ENCODE measurements at places on chromosomes 12 and 14. TPM values are rescaled to one million over a fixed set of nuclear protein-coding genes. Genes with fewer than 3 reads are reported as not detected.

RILPL2 gene
- 6.5 TPM for total RNA-seq

RACGAP1 gene
- 21.1 TPM for total RNA-seq

SDSL gene
- total RNA-seq, result 0.81 TPM

KRT86 gene
- not detected for total RNA-seq

MIPOL1 gene
- 3.2 TPM for total RNA-seq

TMEM132D gene
- not detected for total RNA-seq

KRT85 gene
- not detected for total RNA-seq

DACT1 gene
- 4.5 TPM for total RNA-seq

PTMS gene
- total RNA-seq, result 162 TPM

MANSC4 gene
- total RNA-seq, result not detected

PIK3C2G gene
- not detected for total RNA-seq

TBX5 gene
- total RNA-seq, result 0.90 TPM

All from cardiac atrium fibroblast (primary cell).